Right atrium auricular region (tissue), 2 donors: ENCODE measurements at places on chromosomes 6 and 20. TPM values are rescaled to one million over a fixed set of nuclear protein-coding genes. Genes with fewer than 3 reads are reported as not detected.

MYLK4 gene
- 1.0 TPM for total RNA-seq

CLPSL2 gene
- total RNA-seq = not detected

PSORS1C2 gene
- total RNA-seq = not detected

DNA sequence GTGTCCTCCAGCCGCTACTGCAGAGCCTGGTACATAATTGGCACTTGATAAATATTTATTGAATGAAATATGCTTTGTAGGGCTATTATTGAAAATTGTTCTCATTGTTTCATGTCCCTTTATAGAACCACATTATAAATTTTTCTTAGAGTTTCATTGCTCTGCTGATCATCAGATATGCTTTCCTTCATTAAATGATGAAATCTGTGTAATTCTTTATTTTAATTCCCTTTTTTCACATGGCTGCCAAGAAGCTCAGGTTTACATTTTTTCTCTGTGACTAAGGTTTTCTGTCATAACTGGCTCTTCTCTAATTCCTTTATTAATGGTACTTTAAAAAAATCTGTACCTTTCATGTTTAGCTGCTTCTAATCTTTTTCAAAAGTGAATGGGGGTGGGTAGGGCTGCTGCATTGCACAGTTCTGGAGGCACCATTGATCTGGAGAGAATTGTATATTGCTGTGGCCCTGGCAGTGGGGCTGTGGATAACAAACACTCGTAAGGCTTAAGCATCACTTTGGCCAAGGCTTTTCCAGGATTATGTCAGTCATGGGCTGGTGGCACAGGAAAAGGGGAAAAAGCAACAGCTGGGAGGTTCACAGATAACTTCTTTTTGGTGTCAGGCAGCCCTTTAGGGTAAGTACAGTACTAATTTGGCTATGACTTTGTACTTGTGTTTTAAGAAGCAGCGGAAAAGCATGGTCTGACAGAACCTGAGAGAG lies 43.8 kb downstream of the ARFGEF2 start:
- no peak for DNase-seq

DNA sequence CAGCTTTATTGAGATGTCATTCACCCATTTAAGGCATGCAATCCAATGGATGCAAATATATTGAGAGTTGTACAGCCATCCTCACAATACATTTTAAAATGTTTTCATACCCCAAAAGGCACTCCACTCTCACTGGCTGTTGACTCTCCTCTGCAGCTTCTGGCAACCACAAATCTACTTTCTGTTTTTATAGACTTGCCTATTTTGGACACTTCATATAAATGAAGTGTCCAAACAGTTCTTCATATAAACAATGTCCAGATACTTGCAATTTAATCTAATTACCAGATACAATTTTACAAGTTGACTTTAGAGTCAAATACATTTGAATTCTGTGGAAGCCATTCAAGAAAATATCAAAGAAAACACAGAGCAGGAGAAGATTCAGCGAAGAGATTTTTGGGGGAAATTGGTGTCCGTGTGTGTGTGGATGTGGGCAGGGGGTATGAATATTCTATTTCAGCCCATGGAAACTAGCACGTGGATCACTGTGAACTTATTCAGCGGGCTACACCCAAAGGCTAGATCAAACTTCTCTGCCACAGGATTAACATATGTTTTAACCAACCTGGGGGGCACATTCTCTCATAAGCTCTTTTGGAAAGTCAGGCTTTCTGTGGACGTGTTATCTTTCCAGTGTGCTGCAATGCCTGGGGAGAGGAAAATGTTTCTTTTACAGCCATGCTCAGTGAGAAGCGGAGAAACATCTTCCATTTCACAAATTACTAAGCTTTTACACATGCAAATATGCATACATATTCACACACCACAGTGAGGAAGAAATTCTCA lies 73.9 kb downstream of the PLG start:
- DNase-seq = no peak

GRCh38 chr6:30364591-30364990 lies 19.6 kb downstream of the RPP21 start:
- DNase-seq = no peak

DNA sequence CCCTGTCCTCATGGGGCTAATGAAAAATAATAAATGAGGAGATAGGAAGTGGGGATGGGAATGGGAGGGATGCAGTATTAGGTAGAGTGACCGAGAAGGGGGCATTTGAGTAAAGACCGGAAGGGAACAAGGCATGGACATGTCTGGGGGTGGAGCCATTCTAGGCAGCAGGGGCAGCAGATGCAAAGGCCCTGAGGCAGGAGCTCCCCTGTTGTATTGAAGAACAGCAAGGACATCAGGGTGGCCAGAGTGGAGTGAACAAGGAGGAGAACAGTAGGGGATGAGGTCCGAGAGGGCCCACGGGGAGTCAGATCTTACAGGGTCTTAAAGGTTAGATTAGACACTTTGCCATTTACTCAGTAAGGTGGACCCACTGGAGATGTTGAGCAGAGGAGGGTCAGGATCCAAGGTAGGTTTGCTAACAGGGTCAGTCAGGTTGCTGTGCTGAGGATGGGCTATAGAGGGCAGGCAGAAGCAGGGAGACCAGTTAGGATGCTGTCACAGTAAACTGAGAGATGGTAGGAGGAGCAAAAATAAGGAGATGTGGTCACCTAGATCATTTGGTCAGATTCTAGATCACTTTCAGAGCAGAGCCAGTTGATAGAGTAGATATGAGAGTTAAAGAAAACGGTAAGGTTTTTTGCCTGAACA lies 18.7 kb downstream of the TAF8 start:
- DNase-seq = no peak

GRCh38 chr6:9711365-9711764 lies 703.5 kb downstream of the TFAP2A start:
- no peak for DNase-seq

GRCh38 chr20:22629927-22630326 lies 45.6 kb upstream of the FOXA2 start:
- no peak for DNase-seq

DNA sequence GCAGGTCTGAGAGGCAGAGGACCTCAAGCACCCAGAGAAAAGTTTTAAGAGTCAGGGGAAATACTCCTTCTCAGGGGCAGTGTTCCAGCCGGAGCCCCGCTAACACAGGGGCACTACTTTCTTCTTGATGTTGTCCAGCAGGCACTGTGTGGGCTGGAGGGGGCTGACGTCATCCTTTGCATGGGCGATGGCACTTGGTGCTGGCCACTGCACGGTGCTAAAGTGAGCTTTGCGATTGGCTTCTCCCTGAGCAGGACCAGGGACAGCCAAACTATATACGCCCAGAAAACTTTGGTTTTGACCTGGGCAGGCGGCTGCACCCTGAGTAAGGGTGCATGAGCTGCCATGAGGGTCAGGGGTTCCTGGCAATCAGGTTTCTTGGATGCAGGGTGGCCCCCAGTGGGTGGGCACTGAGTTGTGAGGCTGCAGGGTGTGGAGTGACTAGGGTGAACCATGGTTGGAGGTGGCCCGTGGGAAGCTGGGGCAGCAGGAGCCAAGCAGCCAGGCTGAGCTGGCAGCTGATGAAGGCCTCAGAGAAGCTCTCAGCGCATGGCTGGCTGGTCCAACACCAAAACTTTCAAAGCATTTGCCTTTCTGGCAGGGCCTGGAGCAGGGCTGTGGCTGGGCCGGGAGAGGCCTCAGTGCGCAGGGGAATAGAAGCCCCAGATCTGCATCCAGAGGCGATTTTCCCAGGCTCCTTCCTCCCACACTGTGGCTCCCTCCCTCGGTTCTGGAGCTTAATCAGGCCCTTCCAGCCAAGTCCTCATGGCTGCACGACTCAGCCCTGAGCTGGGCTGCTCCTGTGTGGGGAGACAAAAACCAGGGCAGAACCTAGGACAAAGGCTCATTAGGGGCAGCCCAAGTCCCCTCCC lies 18.3 kb downstream of the MRPS18A start:
- peak; percentile 87 for DNase-seq

GRCh38 chr6:104134876-104135275 lies 724.8 kb downstream of the HACE1 start:
- no peak for DNase-seq

GRCh38 chr6:97294451-97294850 lies 11.4 kb upstream of the MMS22L start:
- DNase-seq = no peak

GRCh38 chr20:58571356-58571692 lies 56.1 kb upstream of the APCDD1L start:
- no peak for DNase-seq

DNA sequence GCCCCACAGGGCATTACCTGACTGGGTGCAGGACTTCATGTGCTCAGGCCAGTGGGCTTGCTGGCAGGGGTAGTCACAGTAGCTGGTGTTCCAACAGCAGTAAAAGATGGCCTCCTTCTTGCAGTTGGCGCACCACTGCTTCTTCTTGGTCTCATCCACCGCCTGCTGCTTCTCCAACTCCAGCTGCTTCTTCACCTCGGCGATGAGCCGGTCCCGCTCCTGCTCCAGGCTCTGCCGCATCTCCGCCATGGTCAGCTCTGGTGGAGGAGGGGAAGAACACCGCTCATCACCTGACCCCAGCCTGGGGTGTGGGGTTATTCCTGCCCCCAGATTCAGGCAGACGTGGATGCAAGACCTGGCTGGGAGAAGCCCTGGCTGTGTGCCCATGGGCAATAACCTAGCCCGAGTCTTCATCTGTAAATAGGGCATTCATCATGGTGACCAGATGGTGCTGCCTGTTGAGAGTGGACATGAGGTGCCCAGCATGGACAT lies 132.2 kb downstream of the ZMYND8 start:
- DNase-seq = no peak

GRCh38 chr20:43825051-43825402 lies 89.6 kb upstream of the TOX2 start:
- DNase-seq = no peak

DNA sequence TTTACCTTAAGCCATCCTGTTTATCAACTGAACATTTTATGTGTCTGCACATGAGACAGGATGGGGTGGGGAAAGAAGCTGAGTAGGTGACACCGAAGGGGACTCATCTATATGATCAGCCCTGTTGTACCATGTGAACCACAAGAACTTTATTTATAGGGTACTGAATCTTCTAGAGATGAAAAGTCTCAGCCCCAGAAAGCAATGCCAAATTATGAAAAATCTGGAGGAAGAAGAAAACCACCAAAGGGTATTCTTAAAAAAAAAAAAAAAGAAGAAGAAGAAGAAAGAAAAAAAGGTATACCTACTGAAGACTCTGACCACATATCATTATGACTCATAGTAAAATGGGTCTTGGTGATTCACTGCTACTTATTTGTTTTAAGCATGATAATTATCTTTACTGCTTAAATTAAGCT lies 39.8 kb upstream of the HBS1L start:
- no peak for DNase-seq

- DNase-seq = no peak
These were observed 29.5 kb upstream of the BHLHE23 start for GRCh38 chr20:63036291-63036690.

DNA sequence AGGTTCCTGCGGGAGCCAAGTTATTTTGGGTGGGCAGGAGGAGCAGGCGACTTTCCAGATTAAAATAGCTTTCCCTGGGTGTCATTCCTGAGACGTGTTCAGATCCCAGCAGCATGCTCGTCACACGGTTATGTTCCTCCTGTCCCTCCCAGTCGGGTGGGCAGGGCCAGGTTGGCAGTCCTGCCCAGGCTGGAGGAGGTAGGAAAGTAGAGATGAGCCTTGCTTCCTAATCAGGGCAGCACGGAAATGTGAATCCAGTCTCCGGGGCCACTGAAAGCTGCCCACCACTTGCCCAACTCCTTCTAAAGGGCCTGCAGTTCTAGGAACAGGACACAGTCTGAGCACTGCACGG lies 137.0 kb downstream of the MRPL14 start:
- DNase-seq = no peak
